Osteocyte (in vitro differentiated cells): ENCODE measurements at places on chromosomes 16 and 17. TPM values are rescaled to one million over a fixed set of nuclear protein-coding genes. Genes with fewer than 3 reads are reported as not detected.

IL17C gene
- total RNA-seq, result not detected in 2 replicates

SHISA9 gene
- 0.05 TPM in 1 of 2 replicates, not detected in the other for total RNA-seq

TNP2 gene
- not detected in 2 replicates for total RNA-seq

TANGO6 gene
- total RNA-seq, result 11.9 and 13.4 TPM in 2 replicates

SCIMP gene
- total RNA-seq, result not detected in 2 replicates

SALL1 gene
- total RNA-seq, result 0.73 and 0.78 TPM in 2 replicates

MMP28 gene
- total RNA-seq, result 0.73 and 0.75 TPM in 2 replicates

CES1 gene
- total RNA-seq, result not detected in 2 replicates

CIBAR2 gene
- total RNA-seq, result not detected in 2 replicates

CDK5R1 gene
- total RNA-seq, result 1.4 and 1.8 TPM in 2 replicates

FOXL1 gene
- total RNA-seq, result 6.4 and 9.3 TPM in 2 replicates

SRCIN1 gene
- 0.05 TPM in 1 of 2 replicates, not detected in the other for total RNA-seq

DNA sequence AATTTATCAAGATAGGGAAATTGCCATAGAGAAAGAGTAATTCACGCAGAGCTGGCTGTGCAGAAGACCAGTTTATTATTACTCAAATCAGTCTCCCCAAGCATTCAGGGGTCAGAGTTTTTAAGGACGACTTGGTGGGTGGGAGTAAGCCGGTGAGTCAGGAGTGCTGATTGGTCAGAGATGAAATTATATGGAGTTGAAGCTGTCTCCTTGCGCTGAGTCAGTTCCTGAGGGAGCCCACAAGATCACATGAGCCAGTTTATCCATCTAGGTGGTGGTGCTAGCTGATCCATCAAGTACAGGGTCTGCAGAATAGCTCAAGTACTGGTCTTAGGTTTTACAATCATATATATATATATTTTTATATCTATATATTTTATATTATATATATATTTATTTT lies 6.0 kb upstream of the AQP8 start:
- no peak for DNase-seq

DNA sequence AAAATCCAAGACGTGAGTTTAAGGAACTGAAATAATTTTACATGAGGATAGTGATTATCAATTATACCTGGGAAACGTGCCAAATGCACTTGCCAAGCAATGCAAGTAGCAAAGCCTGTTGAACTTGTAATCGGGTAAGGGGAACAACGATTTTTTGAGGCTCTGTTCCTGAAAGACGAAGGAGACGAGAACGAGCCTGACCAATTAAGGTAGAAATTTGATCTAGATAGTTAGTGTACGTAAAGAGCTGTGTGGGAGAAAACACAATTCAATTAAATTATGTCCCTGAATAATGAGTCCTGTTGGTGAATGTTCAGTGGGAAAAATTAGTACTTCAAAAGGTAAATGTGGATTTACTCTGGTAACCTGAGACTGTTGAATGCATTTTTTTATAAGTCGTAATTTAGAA lies 17.7 kb upstream of the KCTD5 start:
- no peak for DNase-seq

DNA sequence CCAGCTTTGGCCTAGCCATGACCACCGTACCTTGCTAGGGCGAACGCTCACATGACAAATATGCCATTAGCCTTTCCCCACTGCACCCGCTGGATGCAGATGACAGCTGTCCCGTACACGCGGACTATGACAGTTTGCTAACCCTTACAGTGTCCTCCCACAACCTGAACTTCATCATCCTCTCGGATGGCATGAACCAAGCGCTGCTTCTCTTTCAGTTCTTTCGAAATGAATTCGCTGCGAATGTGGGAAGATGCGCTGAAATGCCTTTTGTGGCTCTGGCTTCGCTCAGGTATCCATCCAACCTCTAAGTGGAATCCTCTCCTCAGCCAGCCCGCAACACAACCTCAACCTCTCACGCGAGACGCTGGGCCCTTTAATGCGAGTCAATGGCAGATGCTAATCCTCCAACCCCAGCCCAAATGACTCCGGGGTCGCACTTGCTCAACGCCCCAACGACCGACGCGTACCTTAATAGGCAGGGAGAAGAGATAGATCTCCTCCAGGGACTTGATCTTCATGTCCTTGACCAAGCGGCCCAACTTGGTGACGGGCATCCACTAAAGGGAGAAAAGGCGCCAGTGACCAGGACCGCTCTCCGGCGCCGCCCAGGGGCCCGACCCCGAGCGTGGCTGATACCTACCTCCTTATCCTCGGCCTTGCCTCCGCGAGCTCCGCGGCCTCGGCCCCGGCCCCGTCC lies 670 bp downstream of the RPS2 start:
- no peak for DNase-seq

DNA sequence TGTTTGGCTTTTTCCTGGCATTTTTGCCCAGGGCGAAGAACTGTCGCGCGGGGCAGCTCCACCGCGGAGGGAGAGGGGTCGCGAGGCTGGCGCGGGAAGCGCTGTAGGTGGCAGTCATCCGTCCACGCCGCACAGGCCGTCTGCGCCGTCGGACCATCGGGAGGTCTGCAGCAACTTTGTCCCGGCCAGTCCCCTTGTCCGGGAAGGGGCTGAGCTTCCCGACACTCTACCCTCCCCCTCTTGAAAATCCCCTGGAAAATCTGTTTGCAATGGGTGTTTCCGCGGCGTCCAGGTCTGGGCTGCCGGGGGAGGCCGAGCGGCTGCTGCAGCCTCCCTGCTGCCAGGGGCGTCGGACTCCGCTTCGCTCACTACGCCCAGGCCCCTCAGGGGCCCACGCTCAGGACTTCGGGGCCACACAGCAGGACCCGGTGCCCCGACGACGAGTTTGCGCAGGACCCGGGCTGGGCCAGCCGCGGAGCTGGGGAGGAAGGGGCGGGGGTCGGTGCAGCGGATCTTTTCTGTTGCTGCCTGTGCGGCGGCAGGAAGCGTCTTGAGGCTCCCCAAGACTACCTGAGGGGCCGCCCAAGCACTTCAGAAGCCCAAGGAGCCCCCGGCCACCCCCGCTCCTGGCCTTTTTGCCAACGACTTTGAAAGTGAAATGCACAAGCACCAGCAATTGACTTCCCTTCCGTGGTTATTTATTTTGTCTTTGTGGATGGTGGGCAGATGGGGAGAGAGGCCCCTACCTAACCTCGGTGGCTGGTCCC lies 2.3 kb upstream of the CBX4 start:
- no peak for DNase-seq

DNA sequence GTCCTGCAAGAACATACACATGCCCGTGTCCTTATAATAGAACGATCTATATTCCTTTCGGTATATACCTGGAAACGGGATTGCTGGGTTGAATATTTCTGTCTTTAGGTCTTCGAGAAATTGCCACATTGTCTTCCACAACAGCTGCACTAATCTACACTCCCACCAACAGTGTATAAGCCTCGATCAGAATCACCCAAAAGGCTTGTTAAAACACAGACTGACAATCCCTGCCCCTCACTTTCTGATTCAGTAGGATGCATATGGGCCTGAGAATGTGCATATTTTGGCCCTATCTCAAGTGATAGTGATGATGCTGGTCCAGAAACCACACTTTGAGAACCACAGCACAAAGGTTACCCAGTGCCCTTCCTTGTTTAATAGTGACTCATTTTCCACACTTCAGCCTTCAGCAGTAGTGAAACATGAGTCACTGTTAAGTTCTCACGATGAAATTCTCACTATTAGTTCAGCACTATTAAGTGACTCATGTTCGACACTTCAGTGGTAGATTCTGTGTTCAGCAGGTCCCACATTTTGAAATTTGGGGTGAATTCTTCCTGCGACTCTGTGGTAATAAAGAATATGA lies 215.6 kb downstream of the GRIN2A start:
- DNase-seq, result no peak

- no peak for DNase-seq
Observed at GRCh38 chr16:51147776-51148677, 3.0 kb downstream of the SALL1 start.

GRCh38 chr16:28204204-28204603 lies 7.6 kb downstream of the XPO6 start:
- no peak for DNase-seq

DNA sequence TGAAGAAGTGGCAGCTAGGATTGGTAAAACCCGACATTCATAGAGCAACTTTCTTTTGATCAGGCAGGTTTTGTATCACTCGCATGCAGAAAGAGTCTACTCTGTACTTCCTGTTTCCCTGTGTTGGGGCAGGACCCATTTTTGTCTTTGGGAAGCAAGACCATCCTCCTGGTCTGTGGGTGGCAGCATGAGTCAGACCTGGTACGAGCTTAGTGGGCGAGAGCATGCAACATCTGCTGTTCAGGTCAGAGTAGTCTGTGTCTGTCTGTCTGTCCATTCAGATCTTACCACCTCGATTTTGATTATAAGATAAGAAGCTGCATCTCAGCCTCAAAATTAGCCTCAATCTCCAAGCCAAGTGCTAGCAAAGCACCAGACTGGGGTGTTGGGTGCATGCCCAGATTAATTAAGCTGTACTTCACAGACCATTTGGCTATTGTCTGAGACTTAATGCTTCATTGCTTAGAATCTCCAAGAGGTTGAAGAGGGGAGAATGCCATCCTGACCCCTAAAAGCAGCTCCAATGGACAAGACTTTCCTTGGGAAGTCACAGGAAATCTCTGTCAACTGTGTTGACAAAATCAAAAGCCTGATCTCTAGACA lies 110.9 kb downstream of the XYLT1 start:
- no peak for DNase-seq

- no peak for DNase-seq
Observed at GRCh38 chr17:82157046-82158035, 55.3 kb downstream of the CCDC57 start.

- no peak for DNase-seq
Observed at GRCh38 chr17:47190770-47191169, 1.7 kb upstream of the CDC27 start.

DNA sequence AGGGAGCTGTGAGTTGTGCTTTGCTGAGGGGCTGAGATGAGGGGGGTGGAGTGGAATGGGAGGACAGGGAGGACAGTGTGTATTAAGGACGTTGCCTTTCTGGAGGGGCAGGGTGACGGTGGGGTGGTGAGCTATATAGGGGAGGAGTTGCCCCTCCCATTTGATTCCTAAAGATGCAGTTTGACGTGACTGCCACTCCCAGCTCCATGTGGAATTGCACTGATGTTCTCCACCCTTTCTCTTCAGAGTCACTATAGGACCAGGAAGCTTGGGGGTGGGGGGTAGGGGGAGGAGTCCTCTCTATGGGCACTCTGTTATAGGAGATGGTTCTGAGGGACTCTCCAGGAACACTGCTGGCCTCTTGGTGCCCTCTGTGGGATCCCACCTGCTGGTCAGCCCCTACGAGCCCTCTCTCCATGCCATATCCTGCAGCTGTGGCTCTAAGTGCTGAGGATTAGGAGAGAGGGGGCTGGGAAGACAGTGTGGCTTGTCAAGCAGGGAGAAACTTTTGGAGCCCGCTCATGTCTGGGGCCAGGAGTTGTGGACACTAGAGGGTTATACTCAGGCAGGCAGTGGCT lies 3.8 kb upstream of the NGFR start:
- no peak for DNase-seq

DNA sequence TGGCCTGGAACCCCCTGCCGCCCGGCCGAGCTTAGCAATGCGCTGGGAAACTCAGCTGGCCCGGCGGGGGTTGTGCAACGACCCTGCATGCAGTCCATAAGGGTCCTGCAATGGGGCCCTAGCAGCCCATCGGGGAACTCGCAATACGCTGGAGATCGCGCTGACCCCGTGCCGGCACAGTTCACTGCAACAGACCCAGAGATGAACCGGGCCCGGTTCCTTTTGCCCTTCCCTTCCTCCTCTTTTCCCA lies 375 bp downstream of the SLC25A11 start:
- no peak for DNase-seq

DNA sequence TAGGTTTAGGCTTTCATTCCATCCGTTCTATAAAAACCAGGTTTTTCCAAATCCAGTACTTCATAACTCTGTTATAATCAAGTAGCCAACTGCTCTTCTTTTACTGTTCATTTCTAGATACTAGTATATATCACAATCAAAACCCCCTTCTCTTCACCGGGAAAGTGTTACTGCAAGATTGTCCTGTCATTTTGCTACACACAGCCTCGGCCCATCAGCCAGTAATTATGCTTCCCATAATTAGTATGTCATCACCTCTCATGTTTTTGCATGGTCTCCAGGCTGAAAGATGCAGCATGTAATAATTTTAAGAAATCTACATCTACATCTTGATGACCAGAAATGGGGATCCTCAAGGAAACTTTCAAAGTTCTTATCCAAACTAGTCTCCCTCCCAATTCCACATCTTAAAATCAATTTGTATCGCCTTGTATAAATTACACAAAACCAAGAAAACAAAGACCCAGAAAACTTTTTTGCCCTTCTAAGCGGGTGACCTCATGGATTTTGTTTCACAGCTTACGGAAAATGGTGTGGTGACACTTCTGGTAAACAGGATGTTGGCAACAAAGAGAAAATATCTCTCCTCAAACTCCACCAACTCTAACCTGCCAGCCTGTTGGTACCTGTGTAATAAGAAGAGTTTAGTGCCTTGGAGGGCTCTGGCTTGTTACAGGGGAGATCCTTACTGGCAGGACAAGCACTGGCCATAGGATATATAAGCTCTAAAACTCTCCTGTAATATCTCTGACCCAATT lies 9.3 kb downstream of the TACO1 start:
- no peak for DNase-seq

GRCh38 chr16:22938647-22939046 lies 124.7 kb downstream of the HS3ST2 start:
- no peak for DNase-seq

DNA sequence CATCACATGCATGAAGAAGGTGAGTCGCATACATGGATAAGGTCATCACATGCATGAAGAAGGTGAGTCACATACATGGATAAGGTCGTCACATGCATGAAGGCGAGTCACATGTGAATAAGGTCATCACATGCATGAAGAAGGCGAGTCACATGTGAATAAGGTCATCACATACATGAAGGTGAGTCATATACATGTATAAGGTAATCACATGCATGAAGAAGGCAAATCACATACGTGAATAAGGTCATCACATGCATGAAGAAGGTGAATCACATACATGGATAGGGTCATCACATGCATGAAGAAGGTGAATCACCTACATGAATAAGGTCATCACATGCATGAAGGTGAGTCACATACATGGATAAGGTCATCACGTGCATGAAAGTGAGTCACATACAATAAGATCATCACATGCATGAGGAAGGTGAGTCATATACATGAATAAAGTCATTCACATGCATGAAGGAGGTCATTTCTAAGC lies 105.1 kb upstream of the SDK2 start:
- no peak for DNase-seq

- DNase-seq, result no peak
Observed at GRCh38 chr16:8236816-8237215, 353.5 kb downstream of the TMEM114 start.

DNA sequence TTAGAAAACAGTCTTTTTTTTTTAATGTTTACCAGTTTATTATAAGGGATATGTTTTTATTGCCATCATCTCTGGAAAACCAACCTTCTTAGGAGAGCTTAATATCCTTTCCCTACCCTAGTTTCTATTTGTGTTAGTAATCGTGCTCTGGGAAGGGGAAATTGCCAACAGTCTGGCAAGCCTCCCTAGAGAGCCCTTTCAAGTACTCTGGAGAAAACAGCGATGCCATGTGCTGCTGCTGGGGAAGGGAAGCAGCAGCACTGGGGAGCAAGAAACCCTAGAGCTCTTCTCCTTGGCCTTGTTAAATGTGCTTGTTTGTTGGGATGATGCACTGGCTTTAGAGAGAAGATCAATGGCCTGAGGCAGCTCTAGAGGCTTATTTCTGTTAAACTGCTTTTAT lies 10.3 kb downstream of the RETREG3 start:
- no peak for DNase-seq
